LoVo (cell line): ENCODE measurements at places on chromosomes 12 and 14.

GRCh38 chr12:109065154-109065852 lies 12.9 kb downstream of the USP30 start:
- peak; percentile 19 for DNase-seq

DNA sequence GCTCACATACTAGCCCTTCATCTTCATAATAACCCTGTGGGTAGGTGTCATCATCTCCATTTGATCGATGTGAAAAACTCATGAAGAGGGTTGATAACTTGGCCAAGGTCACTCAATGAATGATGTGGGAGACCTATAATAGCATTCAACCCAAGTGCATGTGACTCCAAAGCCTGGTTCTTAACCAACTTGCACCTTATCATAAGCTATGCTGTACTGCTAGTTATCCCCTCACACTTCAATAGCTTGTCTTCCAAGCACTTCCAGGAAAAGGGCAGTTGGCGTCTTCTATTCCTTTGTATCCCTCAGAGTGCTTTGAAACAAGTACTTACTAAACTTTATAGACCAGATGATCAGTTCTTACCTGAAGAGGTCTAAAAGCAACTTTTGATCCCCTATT lies 15.2 kb downstream of the VIPAS39 start:
- no peak for DNase-seq

DNA sequence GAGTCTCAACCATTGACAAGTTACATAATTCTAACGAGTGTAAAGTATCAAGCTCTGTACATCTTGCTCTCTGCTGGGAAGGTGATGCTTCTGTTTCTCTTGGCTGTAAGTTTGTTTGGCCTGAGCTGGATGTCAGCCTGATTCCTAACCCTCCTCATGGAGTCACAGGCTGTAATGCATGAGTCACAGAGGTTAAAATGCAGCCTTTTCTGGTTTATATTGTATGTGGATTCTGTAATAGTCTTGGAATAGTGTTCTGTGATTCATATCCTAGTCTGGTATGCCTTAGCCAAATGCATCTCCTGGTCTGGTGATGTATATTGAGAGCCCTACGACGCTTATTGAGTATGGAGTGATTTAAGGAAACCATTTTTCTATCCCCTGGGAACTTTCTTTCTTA lies 104.5 kb upstream of the FRMD6 start:
- DNase-seq: peak; percentile 16

DNA sequence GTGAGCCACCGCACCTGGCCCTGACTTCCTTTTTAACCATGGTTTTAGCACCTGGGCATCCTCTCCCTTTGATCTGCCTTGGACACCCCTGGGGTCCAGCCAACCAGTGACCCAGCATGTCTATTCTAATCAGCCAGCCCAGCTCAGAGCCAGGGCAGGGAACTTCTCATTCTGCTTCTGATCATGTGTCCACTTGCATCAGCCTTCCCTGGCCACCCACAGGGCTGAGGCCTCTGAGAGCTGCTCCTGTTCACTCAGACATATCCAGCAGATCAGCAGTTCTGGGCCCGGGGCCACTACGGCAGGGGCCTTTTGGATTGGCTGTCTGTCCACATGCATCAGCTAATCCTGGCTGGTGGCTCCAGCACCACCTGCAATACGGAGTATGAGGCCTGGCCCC lies 117.9 kb upstream of the MAP1LC3B2 start:
- no peak for DNase-seq

GRCh38 chr14:24840204-24840893 lies 206.4 kb upstream of the GZMB start:
- DNase-seq: peak; percentile 25

GRCh38 chr14:60294411-60295069 lies 45.5 kb downstream of the PPM1A start:
- no peak for DNase-seq

GRCh38 chr12:127770118-127770517 lies 496.9 kb upstream of the TMEM132C start:
- DNase-seq: no peak

DNA sequence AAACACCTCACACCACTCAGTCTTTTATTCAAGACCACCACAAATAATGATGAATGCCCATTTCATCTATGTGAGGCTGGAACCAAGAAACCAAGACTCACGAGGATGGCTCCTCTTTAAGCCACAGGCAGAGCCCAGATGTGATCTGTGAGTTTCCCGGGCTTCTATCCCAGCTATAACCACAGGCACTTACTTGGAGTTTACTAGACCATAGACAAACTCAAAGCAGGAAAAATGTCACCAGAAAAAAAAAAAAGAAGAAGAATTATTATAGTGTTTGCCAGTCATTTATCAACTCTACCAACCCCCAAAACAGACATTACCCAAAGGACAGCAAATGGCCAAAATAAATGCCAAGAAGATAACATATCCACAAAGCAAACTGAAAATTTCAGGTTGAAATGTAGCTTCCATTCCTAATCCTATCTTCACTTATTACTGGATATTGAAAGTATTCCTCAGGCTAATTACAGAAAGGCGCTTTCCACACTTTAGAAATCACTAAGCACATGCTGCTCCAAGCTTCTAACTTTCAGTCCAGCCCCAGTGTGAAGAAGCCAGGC lies 44.7 kb downstream of the ZFYVE1 start:
- no peak for DNase-seq

DNA sequence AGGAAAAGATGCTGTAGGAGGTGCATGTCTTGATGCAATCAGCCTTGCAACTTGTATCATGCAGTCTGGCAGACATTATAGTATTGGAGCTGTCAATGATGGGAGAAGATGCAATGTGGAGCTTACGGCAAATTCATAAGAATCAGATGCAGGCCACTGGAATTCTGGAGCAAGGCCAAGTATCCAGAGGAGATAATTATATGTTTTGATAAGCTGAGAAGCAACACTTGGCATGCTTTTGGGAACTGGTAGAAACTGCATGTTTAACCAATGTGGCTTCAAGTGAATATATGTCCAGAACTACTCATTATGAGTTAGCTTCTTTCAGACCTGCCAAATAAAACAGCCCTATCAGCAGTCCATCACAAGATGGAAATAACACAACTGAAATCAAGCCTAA lies 249.1 kb upstream of the PPFIA2 start:
- DNase-seq: no peak

DNA sequence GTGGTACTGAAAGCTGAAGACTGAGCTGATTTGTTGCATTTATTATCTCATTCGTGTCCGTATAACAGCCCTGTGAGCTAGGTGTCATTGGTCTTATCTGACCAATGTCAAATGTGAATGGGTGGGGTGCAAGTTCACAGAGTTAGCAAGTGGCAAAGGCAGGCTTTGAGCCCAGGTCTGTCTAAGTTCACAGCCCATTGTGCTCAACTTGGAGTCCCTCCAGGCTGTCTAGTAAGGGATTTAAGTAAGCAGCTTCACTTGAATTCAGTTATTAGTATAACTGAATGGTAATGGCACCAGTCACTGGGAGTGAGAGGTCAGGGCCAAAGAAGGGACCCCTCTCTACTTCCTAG lies 8.5 kb downstream of the C1S start:
- no peak for DNase-seq

- no peak for DNase-seq
Measured at GRCh38 chr12:131893605-131894312, 663 bp upstream of the ULK1 start.
